Astrocyte (in vitro differentiated cells and primary cell): ENCODE measurements at places on chromosomes 13 and 19. TPM values are rescaled to one million over a fixed set of nuclear protein-coding genes. Genes with fewer than 3 reads are reported as not detected.

Gene PNMA8A
- 12.1 and 12.7 TPM in 2 replicates for total RNA-seq

GRCh38 chr19:49333811-49334288, 1.4 kb upstream of the CD37 start:
- no peak for DNase-seq
- no peak overlapping the region for H3K4me3 ChIP-seq
- no peaks in the 10 kb centered on the region for H3K36me3 ChIP-seq
- no peak overlapping the region for H3K27ac ChIP-seq
- no peaks in the 10 kb centered on the region for H3K4me1 ChIP-seq

DNA sequence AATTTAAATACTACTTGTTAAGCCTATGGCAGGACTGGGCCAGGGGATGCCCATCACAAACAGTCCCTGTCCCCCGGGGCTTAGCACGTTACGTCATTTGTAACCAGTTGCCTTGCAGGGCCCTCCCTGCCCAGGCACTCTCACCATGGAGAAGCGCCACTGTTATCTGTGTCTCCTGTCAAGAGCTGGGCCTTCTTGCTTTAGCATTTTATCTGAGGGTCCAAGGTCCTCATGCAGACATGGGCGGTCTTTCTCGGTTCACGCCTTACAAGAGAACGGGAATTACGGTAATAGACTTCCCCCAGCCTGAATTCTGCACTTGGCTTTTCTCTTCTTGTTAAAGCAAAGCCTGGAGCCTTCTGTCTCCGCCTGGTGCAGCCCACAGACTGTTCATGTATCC, 46.1 kb downstream of the TMED1 start:
- no peak for DNase-seq
- H3K36me3 ChIP-seq: peaks cover 24% of the 10 kb centered on the region
- H3K4me1 ChIP-seq: no peaks in the 10 kb centered on the region
- H3K27me3 ChIP-seq: no peaks in the 10 kb centered on the region
- H3K4me3 ChIP-seq: no peak overlapping the region
- H3K27ac ChIP-seq: no peak overlapping the region

DNA sequence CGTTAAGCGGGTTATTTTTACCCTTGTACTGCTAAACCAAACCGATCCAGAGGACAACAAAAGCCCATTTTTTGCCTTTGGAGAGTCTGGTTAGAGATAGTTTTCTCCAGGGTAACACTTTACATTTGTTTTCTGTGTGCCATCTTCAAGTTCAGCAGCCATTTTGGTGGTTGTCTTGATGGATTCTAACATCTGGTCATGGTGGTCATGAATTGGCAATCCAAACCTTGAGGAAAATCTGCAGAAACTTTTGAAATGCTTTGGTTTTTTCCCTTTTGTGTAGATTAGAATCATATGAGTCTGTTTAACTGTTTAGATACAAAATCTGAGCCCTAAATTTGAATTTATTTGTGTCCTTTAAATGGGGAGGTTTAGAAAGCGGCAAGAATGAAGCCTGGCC, 16.6 kb downstream of the HNRNPM start:
- no peaks in the 10 kb centered on the region for H3K27me3 ChIP-seq
- peaks cover 30% of the 10 kb centered on the region for H3K36me3 ChIP-seq
- H3K4me3 ChIP-seq: no peak overlapping the region
- no peak overlapping the region for H3K27ac ChIP-seq
- no peak for DNase-seq
